ENCODE measurements at places on chromosomes 13 and 19.
A peak's percentile ranks its signal among the peaks of the same experiment; 100 is the strongest.

- DNase-seq, result no peak
Measured at GRCh38 chr13:45336025-45336800, 4.8 kb downstream of the TPT1 start.

DNA sequence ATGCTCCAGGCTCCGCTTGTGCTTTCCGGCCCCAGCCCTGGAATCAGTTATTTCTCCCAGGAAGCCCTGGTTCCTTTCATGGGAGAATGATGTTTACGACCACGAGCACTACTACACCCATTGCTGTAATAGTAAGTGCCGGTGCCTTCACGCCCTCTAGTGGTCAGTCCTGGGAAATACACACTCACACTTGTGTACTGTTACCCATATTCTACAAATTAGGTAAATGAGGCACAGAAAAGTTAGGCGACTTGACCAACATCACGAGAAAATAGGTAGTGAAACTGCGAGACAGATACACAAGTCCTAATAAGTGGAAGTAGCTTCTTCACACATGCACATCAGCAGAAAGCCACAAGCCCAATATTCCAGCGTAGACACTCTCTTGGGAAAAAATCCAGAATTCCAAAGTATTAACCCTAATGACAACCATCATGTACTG, 21.7 kb downstream of the CEACAM21 start:
- DNase-seq, result peak; percentile 63

- no peak for DNase-seq
Measured at GRCh38 chr13:87498681-87499080, 172.5 kb upstream of the SLITRK5 start.

DNA sequence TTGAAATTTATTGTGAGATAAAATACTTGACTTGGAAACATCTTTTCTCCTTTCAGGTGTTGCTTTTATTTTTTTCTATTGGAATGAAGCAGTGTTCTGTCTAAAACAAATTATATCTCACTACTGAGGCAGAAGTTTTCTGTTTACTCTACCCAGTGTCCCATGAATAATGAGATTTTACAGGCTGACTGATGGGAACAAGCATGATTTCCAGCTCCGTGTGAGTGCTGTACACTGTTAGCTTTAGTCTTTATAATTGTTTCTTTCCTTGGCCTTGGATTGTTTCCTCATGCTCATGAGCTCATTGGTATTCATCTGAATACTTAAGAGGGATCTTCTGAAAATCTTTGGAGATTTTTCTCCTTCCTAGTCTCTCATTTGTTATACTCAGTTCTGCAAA, 2049.5 kb upstream of the PRR20A start:
- DNase-seq, result no peak

GRCh38 chr13:110520431-110521295, 40.9 kb downstream of the RAB20 start:
- DNase-seq, result no peak

GRCh38 chr19:15641901-15642491, 1.3 kb downstream of the CYP4F3 start:
- DNase-seq, result no peak

- DNase-seq, result peak; percentile 26
Measured at GRCh38 chr13:51832471-51833152, 12.4 kb downstream of the TMEM272 start.

GRCh38 chr13:50080203-50080910, 65.1 kb downstream of the KCNRG start:
- peak; percentile 36 for DNase-seq

- no peak for DNase-seq
Measured at GRCh38 chr13:20767309-20767943, 6.3 kb downstream of the EEF1AKMT1 start.

DNA sequence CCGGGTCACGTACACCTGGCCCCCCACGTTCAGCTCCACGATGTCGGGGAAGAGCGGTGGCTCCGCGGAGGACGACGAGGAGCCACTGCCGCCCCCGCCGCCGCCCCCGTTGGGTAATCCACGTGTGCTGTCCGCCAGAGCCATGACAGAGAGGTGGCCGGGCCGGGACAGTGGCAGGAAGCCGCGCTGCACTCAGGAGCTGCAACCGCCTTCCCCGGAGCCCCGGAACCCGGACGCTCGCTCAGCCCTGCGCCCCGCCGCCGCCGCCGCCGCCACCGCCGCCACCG, 257 bp downstream of the KCTD12 start:
- no peak for DNase-seq

DNA sequence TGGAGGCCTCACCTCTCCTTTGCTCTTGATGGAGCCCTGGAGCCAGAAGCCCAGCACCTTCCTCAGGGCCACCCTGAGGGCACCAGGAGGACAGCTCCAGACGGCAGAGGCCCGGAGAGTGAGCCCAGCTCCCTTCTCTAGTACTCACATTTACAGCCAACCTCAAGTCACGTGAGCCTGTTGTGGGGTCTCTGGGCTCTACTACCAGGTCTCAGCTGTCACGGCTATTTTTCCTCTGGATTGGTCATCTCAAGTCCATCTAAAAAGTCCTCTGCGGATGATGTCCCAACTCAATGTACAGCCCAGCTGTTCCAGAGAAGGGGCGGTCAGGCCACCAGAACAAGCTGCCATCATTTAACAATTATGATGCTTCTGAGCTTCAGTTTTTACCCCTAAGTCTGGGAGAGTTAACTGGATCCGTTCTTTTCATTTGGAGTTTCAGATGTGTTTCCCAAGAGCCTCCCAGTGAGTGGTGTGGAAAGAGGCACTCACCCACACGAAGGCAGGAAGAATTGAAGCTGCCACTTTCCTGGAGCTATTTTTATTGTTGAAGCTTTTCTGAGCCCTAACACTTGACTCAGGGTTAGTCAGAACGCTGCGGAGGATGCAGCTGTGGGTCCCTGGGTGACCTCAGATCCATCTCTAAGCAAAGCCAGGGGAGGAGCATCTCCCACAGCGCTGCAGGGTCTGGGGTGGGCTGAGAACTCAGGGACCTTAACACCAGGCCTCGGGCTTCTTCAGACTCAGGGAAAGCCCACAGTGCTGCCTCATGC, 143.5 kb upstream of the UBL3 start:
- DNase-seq, result no peak

DNA sequence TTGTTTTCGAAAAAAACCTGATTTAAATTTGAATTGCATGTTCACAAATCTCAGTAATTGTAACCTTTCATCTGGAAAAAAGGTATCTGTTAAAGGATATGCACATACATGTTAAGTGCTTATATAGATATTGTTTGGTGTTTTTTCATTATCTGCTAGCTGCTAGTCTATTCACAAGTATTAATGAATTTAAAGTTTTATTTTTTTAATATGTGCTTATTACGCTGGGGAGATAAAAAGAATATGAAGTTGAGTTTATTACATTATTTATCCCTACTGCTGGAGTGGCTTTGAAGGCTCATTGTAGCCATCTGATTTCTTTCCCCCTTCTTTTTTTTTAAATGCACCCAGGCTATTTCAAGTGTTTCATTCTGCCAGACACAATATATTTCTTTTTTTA, 3.9 kb upstream of the MAB21L1 start:
- no peak for DNase-seq

- peak; percentile 59 for DNase-seq
Measured at GRCh38 chr19:10412257-10412977, 7.9 kb upstream of the PDE4A start.

- peak; percentile 95 for DNase-seq
Measured at GRCh38 chr19:36054733-36055686, at the start of gene WDR62. TSS of gene WDR62 (plus strand) at chr19:36054897. CDS start at chr19:36054972, 75 bp downstream.

GRCh38 chr19:16381756-16382401, 57.3 kb downstream of the KLF2 start:
- DNase-seq, result no peak

- peak; percentile 25 for DNase-seq
Measured at GRCh38 chr19:42185277-42185676, 32.2 kb downstream of the DEDD2 start.

DNA sequence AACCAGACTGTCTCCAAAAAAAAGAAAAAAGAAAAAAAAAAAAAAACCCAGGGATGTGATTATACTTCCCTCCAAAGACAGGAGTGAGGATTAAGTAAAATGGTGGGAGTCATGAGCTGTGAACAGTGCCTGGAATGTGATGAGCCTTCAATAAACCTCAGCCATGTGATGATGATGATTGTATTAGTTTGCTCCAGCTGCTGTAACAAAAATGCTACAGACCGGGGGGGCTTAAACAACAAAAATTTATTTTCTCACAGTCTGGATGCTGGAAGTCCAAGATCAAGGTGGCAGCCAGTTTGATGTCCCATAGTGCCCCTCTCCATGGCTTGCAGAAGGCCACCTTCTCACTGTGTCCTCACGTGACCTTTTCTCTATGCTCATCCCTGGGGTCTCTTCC, 8.9 kb upstream of the PVR start:
- no peak for DNase-seq

GRCh38 chr13:50690006-50690405, 153.5 kb downstream of the DLEU7 start:
- no peak for DNase-seq

GRCh38 chr13:105426441-105426840, 1109.0 kb downstream of the EFNB2 start:
- DNase-seq, result no peak

Data from T-helper 2 cell treated with Interferon-gamma antibody and Interleukin-4, amounts not matched to agents 5 μg/mL and 100 μg/mL, for 36 hours (primary cell).